ENCODE measurements at places on chromosomes 7 and 10.

- no peak for DNase-seq
Observed at GRCh38 chr10:89064748-89065147, 74.2 kb downstream of the FAS start.

- no peak for DNase-seq
Observed at GRCh38 chr7:112105584-112106530, 100.3 kb downstream of the DOCK4 start.

DNA sequence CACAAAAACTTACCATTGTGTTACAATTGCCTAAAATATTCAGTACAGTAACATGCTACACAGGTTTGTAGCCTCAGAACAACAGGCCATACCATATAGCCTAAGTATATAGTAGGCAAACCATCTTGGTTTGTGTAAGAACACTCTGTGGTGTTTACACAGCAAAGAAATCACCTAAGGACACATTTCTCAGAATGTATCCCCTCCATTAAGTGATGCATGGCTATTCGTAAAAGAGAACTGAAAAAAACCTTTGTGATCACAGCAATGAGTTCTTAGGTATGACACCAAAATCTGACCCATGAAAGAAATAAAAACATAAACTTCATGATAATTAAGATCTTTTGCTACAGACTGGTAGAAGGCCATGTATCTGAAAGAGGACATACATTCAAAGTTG is 121.5 kb downstream of the JMJD1C start:
- no peak for DNase-seq

GRCh38 chr7:28988810-28989209 is 30.7 kb upstream of the TRIL start:
- peak; percentile 99 for DNase-seq

DNA sequence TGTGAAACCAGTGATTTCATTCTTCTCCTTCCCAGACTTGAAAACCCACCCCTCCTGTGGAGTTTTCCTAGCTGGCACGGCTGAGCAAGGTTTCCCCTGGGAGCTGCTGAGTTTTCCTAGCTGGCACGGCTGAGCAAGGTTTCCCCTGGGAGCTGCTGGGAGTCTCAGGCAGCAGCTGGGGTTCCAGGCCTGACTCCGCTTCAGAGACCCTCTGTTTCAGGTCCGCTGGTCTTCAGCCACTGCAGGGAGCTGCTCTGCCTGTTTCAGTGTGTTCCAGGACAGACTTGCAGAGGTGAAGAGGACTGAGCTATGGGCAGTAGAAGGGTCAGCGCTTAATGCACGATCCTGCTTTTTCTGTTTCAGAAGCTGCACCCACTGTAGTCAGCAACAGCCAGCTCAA is 104.9 kb downstream of the XRCC2 start:
- DNase-seq = no peak

DNA sequence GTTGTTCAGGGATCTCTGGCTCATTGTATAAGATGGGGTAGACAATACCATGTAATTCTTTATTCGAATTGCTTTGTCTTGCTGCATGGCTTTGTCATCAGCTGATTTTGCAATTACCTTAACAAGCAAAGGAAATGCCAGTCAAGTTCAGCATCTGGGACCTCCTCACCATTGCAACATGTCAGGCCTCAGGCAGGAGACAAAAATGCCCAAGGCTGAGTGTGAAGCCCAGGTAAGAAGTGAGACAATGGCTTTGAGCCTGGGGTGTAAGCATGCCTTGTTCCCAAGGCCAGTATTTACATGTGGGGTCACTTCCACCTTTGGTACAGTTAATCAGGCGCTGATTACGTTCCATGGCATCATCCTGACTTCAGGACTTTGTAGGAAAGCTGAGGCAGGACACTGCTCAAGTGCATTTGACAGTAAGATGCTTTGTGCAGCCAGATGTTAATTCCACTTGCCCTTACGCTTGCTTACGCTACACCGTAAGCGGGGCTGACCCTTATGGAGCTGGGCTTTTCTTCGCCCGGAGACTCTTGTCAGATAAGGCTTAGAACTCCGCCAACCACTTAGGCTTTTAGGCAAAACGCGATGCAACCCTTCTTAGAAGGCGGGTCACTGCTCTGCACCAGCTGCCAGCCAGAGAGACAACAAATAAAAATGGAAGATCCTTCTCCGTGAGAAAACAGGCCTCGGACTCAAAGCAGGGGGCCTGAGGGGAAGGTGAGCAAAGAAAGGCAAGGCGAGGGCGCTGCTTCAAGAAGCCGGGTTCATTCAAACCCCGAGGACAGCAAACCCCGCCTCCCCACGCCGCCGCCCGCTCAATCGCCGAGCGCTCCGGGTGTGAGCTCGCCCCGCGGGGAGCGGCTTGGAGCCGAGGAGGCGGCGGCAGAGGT is 1.3 kb upstream of the SP4 start:
- peak; percentile 53 for DNase-seq

GRCh38 chr7:38276096-38276877 is 2.9 kb upstream of the TARP start:
- no peak for DNase-seq

GRCh38 chr7:73597978-73598782 is 19.8 kb upstream of the TBL2 start:
- no peak for DNase-seq

DNA sequence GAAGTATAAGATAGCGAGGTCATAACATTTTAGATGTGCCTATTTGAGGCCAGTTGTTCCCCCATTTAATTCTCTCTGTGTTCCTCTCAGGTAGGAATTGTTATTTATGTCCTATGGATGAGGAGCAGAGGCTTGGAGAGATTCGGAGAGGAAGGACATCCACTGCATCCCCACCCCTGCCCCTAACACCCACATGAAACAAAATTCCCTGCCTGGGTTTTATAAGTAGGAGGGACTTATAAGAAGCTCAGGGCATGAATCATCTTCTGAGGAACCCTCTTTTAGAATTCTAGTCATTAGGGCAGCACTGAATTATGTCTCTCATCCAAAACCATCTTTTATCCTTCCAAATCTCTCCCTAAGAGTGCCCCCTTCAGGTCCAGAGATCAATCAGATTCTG is 5.0 kb downstream of the CHAT start:
- no peak for DNase-seq

GRCh38 chr7:157352516-157352915 is 15.7 kb downstream of the DNAJB6 start:
- no peak for DNase-seq

GRCh38 chr7:101377189-101377736 is 14.6 kb downstream of the COL26A1 start:
- peak; percentile 16 for DNase-seq

DNA sequence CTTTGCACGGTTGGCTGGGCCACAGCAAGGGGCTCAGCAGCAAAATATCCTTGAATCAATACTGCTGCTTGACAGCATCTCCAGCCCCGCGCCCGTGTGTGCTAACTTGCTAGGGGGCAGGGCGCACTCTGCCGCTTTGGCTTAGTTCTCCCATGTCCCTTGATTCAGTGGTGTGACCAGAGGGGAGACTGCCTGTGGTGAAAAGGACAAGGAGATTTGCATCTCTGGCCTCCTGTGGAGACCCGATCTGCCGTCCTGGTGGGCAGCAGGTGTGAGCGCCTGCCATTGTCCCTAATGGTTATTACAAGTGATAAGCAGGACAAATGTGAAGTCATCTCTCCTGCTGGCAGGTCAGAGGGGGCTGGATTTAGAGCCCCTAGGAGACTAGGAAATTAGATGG is 500.2 kb upstream of the GALNT17 start:
- DNase-seq = no peak

DNA sequence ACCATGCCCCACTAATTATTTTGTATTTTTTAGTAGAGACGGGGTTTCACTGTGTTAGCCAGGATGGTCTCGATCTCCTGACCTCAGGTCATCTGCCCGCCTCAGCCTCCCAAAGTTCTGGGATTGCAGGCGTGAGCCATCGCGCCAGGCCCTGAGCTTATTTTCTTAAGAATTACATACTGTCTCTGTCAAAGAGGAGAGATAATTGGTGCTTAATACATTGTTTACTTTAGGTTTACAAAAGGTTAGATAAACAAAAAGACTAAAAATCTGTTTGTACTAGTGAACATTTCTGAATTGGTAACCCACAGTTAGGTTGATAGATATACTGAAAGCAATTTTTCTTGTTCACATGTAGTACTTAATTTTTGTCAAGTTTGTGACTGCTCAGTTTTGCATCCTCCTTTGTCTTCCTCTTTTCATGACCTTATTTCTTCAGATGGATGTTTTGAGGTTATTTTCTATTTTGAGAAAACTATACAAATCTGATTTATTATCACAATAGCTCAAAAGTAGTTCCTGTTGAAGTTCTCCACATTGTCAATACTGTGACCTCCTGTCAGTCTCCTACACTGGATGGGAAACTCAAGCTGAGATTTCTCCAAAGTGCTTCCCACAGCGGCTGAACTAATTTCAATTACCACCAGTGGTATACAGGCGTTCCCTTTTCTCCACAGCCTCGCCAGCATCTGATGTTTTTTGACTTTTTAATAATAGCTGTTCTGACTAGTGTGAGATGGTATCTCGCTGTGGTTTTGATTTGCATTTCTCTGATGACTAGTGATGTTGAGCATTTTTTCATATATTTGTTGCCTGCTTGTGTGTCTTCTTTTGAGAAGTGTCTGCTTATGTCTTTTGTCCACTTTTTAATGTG is 22.5 kb downstream of the HHEX start:
- DNase-seq = no peak

DNA sequence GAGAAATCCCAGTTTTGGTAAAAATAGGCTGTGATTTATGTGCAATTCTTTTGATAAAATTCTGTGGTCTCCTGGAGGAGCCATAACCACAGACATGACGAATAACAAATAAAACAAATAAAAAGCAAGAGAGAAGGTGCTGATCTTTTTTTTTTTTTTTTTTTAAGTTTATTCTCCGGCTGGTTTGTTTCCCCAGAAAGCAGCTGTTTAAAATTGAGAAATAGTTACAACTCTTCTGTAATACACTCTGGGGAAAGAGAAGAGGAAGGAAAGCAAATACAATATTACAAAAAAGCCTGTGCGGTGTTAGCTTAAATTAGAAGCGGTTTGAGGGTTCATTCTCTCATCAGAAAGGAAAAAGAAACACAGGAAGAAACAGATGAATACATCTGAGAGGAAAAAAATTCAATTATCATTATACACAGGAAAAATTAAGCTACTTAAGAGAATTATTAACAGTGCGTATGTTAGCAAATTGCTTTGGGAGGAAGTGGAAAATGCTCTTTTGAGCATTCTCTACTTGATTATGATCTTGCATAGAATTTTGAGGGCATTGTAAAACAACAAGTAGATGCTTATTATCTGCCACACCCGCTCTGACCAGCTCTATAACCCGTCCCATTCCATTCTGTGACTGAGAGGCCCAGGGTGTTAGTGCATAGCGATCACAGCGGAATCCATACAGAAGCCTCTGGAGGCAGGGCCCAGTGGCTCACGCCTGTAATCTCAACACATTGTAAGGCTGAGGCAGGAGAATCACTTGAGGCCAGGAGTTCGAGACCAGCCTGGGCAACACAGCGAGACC is 40.6 kb upstream of the WAC start:
- DNase-seq = no peak

- DNase-seq = no peak
Observed at GRCh38 chr7:66356277-66356721, 151.2 kb downstream of the TPST1 start.

DNA sequence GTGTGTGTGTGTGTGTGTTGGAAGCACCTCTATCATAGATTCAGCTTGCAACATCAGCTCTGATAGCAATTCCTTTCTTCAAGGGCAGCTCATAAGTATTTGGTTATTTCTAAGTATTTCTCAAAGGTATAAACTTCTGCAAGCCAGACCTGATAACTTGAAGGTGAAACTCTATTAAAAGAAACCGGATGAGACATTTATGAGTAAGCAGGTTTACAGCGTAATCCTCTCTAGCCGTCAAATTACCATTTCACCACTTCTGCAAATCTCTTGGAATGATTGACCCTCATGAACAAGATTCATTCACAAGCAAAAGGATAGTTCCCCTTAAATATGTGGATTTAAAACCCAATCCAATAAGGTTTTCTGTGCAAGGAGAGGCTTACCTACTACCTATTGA is 23.1 kb downstream of the PDE1C start:
- no peak for DNase-seq

DNA sequence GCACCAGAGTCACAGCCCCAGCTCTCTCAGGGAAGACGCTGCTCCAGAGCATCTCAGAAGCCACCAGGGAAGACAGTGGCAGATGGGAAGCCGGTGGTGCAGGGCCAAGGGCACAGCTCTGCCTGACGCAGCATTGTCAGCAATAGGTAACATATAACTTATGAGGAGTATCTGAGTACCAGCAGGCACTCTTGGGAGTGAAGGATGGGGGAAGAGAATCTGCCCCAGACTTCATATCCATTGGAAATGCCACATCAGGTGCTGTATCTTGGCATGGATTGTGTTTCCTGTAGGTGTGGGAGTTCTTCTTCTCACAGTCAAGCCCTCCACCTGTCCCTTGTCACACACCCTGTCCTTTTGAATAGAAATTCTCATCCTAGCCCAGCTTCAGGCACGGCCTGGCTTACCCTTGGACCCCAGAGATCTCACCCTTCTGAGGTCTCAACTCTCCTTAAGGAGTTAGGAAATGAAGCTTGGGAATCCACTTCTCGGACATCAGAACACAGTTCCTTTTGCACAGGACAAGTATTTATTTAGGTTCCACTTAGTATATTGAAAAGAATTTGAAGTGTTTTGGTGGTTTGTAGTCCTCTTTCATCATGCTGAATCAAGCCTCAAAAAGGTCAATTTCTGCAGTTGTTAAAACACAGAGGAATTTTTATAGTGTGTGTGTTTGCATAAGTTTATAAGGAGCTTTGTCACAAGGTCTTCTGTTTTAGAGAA is 9.9 kb downstream of the EPDR1 start:
- no peak for DNase-seq

- no peak for DNase-seq
Observed at GRCh38 chr10:63727636-63728035, 206.4 kb downstream of the REEP3 start.

- no peak for DNase-seq
Observed at GRCh38 chr10:12966067-12966466, 35.4 kb downstream of the CCDC3 start.

- no peak for DNase-seq
Observed at GRCh38 chr7:157577796-157578339, 241.1 kb downstream of the DNAJB6 start.

DNA sequence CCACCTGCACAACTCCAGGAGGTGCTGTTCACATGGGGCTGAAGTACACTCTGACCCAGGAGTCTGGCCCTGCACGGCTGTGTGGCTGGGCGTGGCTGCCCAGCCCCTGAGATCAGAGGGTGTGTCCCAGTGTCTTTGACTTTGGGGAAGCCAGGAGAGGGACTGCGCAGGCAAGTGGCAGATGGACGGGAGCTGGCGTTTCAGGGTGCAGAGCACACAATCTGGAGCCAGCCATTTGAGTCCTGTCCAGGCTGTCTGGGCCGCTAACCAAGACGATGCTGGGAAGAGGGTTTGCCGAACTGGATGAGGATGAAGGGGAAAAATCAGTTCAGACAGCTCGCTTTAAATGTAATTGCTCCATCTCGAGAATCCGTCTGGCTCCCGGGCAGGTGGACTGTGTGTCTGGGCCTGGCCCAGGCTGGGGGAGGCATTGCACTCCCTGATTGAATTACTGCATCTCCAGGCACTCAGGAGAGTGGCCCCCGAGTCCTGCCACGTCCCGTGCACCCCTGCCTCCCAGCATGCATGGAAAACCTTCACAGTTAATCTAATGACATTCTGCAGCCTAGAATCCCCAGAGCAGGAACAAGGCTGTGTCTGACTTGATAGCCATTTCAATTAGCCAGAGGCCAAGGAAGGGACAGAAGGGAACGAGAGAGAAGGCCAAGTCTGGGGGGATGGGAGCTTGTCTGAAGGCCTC is 120.8 kb upstream of the NANOS1 start:
- no peak for DNase-seq
